MCF 10A (cell line): ENCODE measurements at places on chromosomes 7 and 10. TPM values are rescaled to one million over a fixed set of nuclear protein-coding genes. Genes with fewer than 3 reads are reported as not detected.

GRCh38 chr7:90262438-90262837 lies 17.5 kb downstream of the CFAP69 start:
- H3K36me3 ChIP-seq = no peaks in the 10 kb centered on the region
- no peaks in the 10 kb centered on the region for H3K4me1 ChIP-seq
- no peak overlapping the region for H3K27ac ChIP-seq
- H3K27me3 ChIP-seq = no peaks in the 10 kb centered on the region

GRCh38 chr10:51430506-51430905 lies 268.9 kb downstream of the CSTF2T start:
- DNase-seq = no peak
- no peak overlapping the region for H3K4me3 ChIP-seq
- H3K4me1 ChIP-seq = no peaks in the 10 kb centered on the region
- H3K27ac ChIP-seq = no peak overlapping the region
- no peaks in the 10 kb centered on the region for H3K36me3 ChIP-seq

- no peak overlapping the region for H3K4me3 ChIP-seq
- DNase-seq = no peak
- no peaks in the 10 kb centered on the region for H3K4me1 ChIP-seq
- no peak overlapping the region for H3K27ac ChIP-seq
- H3K27me3 ChIP-seq = no peaks in the 10 kb centered on the region
These were observed 51.7 kb downstream of the XRCC2 start for GRCh38 chr7:152624228-152624627.

GRCh38 chr10:121648493-121648892 lies 50.2 kb upstream of the FGFR2 start:
- DNase-seq = no peak
- H3K36me3 ChIP-seq = no peaks in the 10 kb centered on the region
- no peaks in the 10 kb centered on the region for H3K27me3 ChIP-seq

DNA sequence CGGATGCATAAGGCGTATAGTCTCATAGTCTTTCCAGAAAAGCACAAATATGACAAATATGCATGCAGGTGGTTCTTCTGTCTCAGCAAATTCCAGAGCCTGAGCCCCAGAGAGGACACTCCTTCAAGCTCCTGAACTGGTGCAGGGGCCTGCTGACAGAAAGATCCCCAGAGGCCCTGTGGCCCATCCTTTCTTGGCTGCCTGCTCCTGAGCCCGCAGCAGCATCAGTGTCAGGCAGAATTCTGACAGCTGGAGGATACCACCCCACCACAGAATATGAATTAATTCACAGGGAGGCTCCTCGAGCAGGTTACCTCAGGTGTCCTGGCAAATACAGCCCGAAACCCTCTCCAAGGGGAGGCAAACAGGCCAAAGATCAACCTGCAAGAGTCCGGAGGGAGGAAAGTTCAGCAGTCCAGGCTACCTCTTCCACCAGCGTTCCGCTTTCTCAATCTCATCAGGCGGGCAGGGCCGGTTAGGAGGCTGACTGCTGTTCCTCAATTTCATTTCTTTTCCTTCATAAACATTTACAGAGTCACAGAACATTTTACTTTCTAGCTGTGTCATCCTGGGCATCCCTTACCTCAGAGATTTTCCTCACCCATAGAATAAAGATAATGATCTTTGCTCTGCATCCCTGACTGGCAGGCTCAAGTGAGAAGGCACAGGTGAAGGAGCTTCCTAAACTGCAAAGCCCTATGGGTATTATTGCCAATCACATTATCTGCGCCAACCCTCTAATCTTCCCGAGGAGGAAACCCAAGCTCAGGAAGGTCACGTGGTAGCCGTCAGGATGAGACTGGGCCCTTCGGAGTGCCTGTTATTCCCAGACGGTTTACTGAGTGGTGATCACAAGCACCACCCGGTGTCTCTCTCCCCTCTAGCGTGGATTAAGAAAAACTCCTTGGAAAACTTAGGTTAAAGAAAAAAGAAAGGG lies 1.4 kb downstream of the DNAJB12 start:
- H3K27me3 ChIP-seq = no peaks in the 10 kb centered on the region
- peak overlapping the region; percentile 80 for H3K4me3 ChIP-seq
- H3K27ac ChIP-seq = peak overlapping the region; percentile 86
- DNase-seq = peak; percentile 25

GRCh38 chr10:129851941-129852640 lies 112.0 kb downstream of the EBF3 start:
- no peaks in the 10 kb centered on the region for H3K36me3 ChIP-seq
- no peak overlapping the region for H3K27ac ChIP-seq
- no peak for DNase-seq
- no peak overlapping the region for H3K4me3 ChIP-seq
- H3K4me1 ChIP-seq = no peaks in the 10 kb centered on the region

DNA sequence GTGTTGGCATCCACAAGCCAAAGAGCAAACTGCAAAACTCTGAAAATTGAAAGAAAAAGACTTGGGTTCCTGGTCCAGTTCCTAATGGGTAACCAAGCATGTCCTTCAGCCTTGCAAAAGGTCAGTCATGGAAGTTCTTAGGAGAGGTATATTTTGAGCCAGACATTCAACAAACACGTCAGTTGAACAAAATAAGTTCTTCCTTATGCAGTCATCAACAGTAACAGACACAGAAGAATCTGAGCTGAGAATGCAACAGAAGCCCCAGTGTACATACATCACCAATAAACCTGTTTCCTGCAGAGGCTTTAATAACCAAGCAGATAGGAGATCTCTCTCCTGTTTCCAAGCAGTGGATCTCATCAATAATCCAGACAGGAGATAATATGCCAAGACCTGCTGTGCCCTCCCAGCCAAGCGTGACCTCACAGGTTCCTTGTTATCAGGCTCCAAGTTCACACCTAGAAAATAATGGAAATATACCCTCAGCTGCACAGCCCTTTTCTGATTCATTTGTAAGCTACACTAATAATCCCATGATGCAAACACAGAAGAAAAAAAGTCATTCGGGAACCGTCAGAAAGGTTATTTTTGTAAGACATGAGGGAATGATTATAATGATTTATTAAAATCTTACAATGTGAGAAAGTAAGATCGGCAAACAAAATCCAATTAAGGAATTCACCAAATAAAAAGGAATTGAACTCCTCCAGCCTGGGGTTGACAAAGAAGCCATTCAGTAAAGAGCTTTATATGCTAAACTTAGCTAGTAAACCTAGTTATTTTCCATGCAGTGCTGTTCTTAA lies 90.7 kb downstream of the DGKI start:
- no peak overlapping the region for H3K4me3 ChIP-seq
- no peak overlapping the region for H3K27ac ChIP-seq
- H3K27me3 ChIP-seq = no peaks in the 10 kb centered on the region
- peaks cover 7% of the 10 kb centered on the region for H3K4me1 ChIP-seq
- H3K36me3 ChIP-seq = no peaks in the 10 kb centered on the region

The SRGN gene
- 2.3 and 2.7 TPM in 2 replicates for total RNA-seq

The ATG9B gene
- total RNA-seq = 0.12 and 0.29 TPM in 2 replicates

The ACTA2 gene
- 25.4 and 25.6 TPM in 2 replicates for total RNA-seq
